ENCODE measurements at places on chromosomes 1 and 21.

DNA sequence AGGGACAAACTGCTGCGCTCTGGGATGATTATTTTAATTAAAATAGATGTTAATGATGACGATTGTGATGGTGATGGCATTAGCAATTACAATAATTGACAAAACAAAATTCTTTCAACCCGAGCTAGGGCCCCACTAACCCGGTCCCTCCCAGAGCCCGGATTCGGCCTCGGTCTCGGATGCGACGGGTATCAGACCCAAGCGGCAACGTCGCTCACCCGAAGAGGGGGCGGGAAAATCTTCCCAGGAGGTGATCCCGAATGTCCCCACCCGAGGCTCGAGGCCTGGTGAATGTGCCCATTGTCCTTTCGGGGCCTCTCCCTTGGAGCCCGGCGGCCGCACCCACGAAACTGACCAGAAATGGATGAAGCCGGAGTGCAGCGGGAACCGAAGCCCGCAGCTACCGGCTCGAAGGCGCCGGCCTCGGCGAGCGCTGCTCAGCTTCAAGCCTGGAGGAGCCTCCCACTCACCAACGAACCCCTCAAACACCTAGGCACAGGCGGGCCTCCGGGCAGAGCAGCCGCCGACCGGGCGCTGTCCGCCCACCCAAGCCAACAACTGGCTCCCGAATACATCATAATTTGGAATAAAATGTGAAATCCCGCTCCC lies 1.2 kb downstream of the TAL1 start:
- DNase-seq, result no peak

- DNase-seq, result no peak
These were observed 287.2 kb downstream of the LMO4 start for GRCh38 chr1:87615901-87616300.

- DNase-seq, result no peak
These were observed 982 bp upstream of the TRIM17 start for GRCh38 chr1:228417483-228418203.

DNA sequence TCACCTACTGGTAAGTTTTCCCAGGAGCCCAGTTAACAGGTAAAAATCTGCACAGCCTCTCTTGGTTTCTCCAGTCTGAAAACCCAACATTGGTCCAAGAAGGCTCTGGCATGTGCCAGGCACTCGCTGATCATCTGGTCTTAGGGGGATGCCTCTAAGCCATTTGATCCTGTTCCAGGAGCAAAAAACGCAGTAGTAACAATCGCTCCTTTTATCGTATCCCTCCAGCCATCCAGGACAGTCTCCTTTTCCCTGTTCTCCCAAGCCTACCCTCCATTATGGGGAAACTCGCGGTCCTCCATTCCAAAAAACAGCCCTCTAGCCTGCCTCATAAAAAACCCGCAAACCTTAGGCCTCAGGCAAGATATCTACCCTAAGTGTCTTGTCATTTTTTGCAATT lies 56.2 kb downstream of the ODF2L start:
- no peak for DNase-seq

GRCh38 chr21:28099001-28099705 lies 893.5 kb downstream of the LTN1 start:
- DNase-seq, result no peak

DNA sequence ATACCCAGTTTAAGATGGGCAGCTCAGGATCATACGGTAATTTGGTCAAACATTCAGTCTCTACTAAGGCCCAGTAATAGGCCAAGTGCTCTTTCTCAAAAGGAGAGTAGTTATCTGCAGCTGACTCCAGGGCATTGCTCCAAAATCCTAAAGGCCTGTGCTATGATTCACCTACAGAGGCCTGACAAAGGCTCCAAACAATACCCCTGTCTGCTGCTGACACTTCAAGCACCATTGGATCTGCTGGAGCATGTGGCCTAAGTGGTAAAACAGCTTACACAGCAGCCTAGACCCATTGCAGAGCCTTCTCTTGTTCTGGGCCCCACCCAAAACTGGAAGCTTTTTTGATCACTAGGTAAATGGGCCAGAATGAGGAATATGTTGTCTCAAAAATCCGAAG lies 22.8 kb downstream of the SLAMF7 start:
- no peak for DNase-seq

- no peak for DNase-seq
These were observed 4.2 kb downstream of the MANEAL start for GRCh38 chr1:37797750-37798345.

- no peak for DNase-seq
These were observed 22.3 kb downstream of the AGT start for GRCh38 chr1:230691615-230692014.

GRCh38 chr1:207812778-207813511 lies 61.1 kb downstream of the CD46 start:
- DNase-seq, result no peak

GRCh38 chr1:28582248-28582615 lies 9.8 kb upstream of the RAB42 start:
- DNase-seq, result no peak

DNA sequence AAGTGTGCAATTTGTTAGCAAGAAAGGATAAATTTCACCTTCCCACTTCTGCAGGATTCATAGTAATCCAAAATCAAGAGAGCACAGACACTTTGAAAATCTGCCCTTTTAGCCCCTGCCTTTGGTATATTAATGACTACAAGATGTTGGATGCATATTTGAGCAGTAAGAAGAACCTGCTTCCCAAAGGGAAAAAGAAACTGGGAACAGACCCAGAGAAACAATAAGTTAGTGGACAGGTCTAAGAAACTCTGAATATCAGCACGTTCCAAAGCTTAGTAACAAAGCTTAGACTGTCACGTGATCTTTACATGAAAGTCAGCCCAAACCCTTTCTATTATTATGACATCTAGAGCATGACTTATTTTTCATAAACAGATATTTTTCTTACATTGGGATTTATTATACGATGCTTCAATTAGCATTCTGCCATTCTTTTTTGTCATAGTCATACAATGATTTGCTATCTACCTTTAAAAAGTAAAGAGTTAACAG lies 390.9 kb upstream of the ADGRL2 start:
- DNase-seq, result no peak

DNA sequence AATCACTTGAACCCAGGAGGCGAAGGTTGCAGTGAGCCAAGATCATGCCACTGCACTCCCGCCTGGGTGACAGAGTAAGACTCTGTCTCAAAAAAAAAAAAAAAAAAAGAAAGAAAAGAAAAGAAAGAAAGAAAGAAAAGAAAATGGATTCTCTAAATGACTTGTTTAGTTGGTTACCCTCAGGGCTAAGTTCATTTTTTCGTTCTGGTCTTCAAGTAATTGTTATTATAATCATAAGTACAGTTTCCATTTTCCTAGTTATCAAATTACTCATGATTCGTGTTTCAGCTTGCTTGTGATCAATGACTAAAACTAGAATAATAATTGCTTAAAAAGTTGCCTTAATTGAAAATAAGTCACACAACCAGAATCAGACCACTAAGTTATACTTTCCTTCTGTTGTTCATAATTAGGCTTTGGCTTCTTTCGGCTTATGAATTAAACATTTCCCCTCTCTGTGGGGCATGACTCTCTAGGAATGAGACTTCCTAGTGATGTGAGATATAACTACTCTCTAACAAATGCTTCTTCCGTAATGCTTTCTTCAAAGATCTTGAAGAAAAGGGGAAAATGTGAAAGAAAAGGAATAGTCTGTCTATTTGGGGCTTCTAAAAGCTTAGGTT lies 9.6 kb upstream of the RLF start:
- no peak for DNase-seq

DNA sequence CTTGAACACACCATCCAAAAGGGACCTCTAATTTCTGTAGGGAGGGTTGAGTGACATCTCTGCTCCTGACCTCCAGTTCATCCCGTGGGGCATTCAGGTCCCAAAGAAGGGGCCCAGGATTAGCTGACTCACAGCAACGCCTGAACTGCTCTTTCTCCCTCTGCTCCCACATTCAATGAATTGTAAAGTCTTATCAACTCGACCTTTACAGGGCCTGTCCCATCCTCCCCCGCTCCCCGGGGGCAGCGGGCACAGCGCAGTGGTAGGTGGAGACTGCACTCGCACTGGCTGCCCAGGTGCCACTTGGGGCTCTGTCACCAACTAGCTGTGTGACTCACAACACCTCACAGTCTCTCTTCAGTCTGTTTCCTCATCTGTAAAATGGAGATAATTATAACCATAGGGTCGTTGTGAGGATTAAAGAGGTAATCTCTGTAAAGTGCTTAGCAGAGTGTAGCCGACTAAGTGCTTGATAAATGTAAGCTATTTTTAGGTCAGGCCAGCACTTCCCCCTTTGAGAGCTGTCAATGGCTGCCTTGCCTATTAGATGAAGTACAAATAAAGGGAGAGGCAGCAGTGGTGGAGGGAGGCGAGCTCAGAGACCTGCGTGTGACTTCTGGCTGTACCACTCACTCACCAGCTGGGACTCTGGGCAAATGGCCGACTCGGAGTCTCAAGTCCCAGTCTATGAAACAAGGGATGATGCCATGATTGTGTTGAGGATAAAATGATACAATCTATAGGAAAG lies 637 bp upstream of the MYBPHL start:
- DNase-seq, result no peak

DNA sequence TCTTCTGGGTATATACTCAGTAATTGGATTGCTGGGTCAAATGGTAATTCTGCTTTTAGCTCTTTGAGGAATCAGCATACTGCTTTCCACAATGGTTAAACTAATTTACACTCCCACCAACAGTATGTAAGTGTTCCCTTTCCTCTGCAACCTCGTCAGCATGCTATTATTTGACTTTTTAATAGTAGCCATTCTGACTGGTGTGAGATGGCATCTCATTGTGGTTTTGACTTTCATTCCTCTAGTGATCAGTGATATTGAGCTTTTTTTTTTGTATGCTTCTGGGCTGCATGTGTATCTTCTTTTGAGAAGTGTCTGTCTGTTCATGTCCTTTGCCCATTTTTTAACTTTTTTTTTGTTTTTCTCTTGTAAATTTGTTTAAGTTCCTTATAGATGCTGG lies 279.4 kb downstream of the PTGER3 start:
- DNase-seq, result no peak

- no peak for DNase-seq
These were observed 3.2 kb upstream of the PADI4 start for GRCh38 chr1:17304826-17305175.

DNA sequence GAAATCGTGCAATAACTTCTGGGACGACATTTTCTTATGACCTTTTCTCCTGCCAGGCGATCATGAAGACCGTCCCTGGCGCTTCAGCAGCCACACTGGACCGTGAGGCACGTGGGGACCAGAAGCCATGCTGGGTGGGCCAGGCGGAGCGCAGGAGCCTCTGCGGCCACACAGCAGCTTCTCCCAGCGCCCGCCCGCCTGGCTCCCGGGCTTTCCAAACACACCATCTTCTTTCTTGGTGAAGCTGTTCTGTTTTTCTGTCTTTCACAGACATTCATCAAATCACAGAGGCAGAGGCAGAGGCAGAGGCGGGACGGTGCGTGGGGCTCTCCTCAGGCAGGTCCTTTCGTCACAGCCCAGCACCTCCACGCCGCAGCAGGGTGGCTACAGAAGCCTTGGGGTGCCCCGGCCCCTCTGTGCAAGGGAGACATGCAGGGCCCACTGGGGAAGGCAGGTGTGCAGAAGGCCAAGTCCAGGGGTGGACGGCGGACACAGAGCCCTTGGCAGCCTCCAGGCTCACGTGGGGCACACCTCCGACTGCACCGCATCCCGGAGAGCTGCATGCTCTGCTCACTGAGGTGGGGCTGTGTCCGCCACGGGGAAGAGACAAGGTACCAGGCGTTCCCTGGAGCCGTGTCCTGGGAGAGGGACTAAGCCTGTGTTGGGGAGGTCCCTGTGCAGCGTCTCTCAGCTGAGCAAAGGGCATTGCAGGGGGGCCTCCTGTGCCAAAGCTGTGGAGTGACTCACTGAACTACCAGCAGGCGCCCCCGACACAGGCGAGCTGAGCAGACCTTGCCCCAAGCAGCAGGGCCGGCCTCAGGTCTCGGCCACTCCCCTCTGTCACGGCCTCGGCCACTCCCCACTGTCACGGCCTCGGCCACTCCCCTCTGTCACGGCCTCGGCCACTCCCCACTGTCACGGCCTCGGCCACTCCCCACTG lies 2.6 kb upstream of the TMEM240 start:
- no peak for DNase-seq

DNA sequence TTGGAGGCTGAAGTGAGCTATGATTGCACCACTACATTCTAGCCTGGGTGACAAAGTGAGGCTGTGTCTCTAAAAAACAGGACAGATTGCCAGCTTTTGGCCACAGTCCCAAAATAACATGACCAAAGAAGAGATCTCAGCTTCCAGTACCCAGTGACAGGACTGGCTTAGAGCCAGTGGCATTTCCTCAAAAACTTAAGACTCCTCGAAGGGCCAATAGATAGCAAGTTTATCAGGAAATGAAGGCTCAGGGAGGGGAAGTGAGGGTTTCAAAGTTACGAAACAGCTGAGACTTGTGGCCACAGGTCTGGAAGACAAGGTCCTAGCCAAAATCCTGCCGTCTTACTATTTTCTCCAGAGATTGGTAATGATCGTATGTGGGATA lies 6.3 kb upstream of the TMEM39B start:
- DNase-seq, result no peak

GRCh38 chr1:112533029-112533428 lies 24.3 kb downstream of the WNT2B start:
- no peak for DNase-seq

- no peak for DNase-seq
These were observed 162.5 kb downstream of the ROR1 start for GRCh38 chr1:63936276-63936675.

- no peak for DNase-seq
These were observed 21.9 kb upstream of the PLEKHG5 start for GRCh38 chr1:6513320-6513801.

DNA sequence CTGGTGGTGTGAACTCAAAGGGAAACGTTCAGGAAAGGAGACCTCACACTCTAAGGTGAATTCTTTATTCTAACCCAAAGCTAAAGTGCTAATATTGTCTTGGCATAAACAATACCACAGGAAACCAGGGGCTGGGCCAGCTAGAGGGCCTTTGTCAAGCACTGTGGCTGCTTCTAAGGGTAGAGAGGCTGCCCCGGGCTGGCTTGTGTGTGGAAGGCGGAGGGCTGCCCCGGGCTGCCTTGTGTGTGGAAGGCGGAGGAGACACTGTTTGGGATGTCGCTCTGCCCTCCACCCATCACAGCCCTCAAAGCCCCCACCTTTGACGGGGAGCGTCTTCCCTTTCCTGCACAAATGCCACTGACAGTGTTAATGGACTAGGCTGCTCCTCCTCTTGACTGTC lies 216.8 kb downstream of the TOMM20 start:
- no peak for DNase-seq

DNA sequence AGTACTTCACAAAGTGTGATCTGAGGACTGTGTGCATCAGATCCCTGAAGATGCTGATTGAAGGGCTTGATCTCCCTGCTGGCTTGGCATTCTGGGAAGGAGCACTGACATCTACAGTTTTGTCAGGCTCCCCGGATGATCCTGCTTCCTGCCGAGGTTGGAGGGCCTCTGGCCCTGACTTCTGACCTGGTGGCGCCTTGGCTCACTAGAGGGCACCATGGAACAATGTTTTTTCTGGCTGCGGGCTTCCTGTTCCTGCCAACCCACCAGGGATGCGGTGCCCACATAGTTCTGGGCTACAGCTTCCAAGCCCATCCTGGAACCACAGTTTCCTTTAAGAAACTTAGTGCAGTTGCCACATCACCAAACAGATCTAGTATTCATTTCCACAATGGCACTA lies 38.8 kb upstream of the RASAL2 start:
- no peak for DNase-seq

GRCh38 chr21:32584472-32584871 lies 851 bp downstream of the TCP10L start:
- no peak for DNase-seq
